ENCODE measurements at places on chromosomes 11 and 22.

GRCh38 chr11:12121517-12121916 lies 11.1 kb downstream of the MICAL2 start:
- no peak for DNase-seq

GRCh38 chr11:35033011-35033410 lies 106.0 kb upstream of the CD44 start:
- DNase-seq: no peak

DNA sequence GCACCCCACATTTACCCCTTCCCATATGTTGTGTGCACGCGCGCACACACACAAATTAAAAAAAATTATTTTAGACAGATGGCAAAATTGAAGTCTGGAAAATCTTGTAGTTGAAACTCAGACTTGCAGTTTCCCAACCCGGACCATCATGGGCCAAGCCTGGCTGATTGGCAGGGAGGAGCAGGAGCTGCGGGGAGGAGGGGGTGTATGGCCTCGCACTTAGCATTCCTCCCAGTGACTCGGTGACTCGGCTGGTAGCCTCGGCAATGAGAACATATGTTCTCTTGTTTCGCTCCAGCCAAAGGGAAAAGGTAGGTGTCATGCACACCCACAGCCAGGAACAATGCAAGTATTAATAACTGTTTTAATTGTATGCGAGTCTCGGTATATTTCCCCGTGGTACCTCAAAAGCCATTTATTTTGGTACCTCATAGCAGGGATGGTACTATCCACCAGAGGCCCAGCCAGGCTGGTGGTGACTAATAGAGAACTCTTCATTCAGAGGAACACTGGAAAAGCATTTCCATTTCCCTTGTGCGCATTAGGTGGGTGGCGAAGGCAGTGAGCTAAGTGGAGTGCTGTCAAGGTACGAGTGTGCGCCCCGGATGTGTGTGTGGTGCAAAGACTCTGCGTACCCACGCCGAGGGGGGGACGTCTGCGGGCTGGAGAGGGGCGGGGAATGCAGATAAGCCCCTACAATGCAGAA lies 92.5 kb downstream of the DSCAML1 start:
- DNase-seq: no peak

GRCh38 chr11:78927511-78927910 lies 352.8 kb upstream of the NARS2 start:
- DNase-seq: no peak

DNA sequence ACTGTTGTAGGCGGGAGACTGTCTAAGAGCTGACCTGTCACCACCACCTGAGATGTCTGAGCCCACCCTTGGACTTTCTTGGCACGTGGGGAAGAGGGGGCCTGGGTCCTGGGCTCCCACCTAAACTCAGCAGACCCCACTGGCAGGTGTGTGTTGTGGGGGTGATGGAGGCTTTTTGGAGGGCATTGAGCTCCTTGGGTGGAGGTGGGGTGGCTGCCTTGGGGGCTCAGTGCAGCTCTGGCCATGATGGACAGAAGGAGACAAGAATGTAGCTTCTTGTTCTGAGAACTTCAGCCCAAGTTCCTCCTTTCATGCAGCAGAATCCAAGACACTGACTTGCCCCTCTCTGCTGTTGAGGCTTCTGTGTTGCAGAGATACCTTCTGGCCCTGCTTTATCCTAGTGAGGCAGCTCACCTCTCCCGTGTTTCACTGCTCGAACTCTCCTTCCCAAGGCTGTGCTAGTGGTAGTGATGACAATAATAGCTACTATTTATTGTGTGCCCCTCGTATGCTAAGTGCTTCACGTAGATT lies 116.6 kb upstream of the OR4B1 start:
- no peak for DNase-seq

- no peak for DNase-seq
These were observed 637.7 kb downstream of the OPCML start for GRCh38 chr11:132894606-132895005.

DNA sequence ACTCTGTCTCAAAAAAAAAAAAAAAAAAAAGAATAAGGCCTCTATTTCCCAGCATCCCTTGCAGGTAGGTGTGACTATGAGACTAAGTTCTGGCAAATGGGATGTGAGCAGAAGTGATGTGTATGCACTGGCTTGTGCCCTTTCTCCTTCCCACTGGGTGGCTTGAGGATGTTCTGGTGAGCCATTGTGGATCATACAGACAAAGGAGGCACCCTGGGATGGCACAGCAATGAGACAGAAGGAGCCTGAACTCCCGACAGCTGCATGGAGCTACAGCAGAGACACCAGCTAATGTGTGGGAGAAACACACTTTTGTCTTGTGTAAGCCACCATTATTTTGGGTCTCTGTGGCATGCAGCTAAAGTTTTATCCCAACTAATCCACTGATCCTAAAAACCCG lies 10.6 kb upstream of the SORL1 start:
- DNase-seq: no peak

- DNase-seq: no peak
These were observed 9.3 kb upstream of the CD3E start for GRCh38 chr11:118295199-118295598.

- peak; percentile 26 for DNase-seq
These were observed 276.9 kb downstream of the FAM76B start for GRCh38 chr11:95512682-95513081.

GRCh38 chr11:68127714-68128681 lies 6.8 kb upstream of the CHKA start:
- no peak for DNase-seq

DNA sequence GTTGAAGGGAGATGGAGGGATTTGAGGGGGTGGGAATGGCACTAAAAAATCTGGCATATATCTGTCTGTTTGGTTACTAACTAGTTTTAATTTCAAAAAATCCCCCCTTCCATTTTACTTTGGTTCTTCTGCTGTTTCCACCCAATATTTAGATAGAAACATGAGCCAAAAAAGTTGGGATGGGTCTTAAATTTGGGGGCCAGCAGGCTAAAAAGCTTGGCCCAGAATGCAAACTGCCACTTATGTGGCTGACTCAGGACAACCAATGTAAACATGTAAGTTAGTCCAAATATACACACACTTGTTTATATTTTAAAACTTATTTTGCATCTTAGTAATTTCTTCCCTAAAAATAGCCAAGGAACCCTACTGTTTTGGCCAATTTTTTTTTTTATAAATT lies 35.7 kb downstream of the LGR4 start:
- no peak for DNase-seq

GRCh38 chr11:43797866-43798265 lies 82.8 kb upstream of the ALKBH3 start:
- no peak for DNase-seq

GRCh38 chr11:105074166-105074530 lies 29.0 kb upstream of the CARD16 start:
- DNase-seq: no peak

DNA sequence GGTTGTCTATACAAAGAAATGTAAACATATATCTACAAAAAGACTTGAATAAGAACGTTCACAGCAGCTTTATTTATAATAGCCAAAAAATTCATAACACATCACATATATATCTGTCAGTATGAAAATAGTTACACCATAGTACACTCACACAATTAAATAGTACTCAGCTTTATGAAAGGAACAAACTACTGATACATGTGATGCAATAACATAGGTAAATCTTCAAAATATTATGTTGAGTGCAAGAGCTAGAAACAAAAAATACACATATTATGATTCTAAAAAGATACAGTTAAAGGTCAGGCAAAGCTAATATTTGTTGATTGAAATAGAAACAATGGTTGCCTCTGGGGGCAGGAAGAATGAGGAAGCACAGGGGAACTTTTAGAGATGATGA lies 6.6 kb downstream of the MRGPRX2 start:
- DNase-seq: no peak

- no peak for DNase-seq
These were observed 63.4 kb downstream of the GRAMD1B start for GRCh38 chr11:123493349-123494063.

- DNase-seq: no peak
These were observed 163.3 kb downstream of the CASP12 start for GRCh38 chr11:104734998-104735397.

DNA sequence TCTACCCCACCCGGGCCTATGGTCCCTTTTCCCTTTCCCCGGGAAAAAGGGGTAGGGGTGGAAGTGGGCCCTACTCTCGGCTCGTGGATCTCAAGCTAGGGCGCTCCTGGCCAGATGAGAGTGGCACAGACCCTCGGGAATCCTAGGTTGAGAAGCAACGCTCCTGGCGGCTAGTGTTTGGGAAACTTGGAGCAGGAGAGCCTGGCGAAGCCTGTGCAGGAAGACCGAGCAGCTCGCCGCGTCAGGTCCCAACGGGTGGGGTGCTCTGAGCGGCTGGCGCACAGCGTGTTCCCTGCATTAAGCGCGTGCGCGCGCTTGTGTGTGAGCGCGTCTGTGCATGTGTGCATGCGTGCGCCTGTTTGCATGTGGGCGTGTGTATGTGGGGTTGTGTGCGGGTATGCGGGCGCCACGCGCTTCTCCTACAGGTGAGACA lies 7.1 kb upstream of the FLI1 start:
- no peak for DNase-seq

- DNase-seq: no peak
These were observed 10.9 kb upstream of the CABP2 start for GRCh38 chr11:67534070-67534679.

- no peak for DNase-seq
These were observed 470.3 kb downstream of the TBC1D22A start for GRCh38 chr22:47232753-47233152.

DNA sequence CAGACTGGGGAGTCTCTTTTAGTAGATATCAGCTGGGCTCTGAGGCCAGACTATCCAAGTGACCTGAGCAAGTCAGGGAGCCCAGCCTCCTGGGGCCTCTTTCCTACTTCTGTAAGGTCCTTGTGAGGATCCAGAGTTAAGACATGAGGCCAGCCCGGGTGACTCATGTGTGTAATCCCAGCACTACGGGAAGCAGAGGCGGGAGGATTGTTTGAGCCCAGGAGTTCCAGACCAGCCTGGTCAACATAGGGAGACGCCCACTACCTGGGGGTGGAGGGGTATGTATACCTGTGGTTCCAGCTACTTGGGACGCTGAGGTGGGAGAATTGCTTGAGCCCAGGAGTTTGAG lies 36.9 kb upstream of the POLA2 start:
- DNase-seq: peak; percentile 50

- DNase-seq: no peak
These were observed 20.6 kb upstream of the ST3GAL4 start for GRCh38 chr11:126334659-126335462.

DNA sequence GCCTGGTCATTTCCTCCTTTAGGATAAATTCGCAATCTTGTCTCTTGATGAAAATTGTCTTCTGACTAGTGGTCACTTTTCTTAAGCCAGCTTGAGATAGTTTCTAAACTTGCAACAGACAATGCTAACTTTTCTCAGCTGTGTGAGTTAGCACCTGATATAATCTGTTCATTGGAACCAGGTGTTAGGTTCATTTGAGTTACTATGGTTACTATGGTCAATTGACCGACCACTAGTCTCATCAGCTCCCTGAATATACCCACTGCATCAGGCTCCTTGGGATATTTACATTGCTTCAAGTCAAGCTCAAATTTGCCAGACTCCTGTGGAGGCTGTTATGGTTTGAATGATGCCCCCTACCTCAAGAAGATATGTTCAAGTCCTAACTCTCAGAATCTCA lies 54.5 kb downstream of the SC5D start:
- no peak for DNase-seq

- no peak for DNase-seq
These were observed 6.1 kb upstream of the WNT11 start for GRCh38 chr11:76212086-76213035.

DNA sequence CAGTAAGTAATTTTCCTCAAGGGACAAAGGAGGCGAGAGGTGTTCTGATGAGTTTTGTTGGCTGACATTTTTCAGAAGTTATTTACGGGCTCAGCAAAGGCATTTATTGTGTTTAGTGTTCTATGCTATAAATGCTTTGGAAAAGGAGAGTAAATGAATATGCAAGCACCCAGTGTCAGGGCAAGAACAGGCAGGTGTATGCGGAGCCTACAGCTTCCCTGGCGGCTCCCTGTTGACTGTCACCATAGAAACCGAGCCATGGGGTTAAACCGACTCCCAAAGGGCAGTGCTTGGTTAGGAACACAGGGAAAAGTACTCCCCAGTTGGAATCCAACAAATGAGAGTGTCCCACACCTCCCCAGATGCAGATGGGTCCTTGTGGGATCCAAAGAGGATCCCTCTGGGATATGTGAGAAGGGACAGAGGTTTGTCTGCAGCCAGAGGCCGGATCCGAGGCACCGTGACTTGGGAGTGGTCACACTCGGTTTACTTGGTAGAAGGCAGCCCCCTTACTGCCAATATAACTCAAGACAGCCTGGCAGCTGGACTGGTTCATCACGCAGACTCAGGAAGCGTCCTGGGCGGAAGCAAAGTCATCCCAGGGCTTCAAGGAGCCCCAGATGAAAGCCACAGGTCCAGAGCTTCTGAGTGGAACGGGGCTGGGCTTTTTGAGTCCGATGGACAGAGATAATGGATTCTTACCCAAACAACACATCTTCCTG lies 329.7 kb downstream of the CTTN start:
- no peak for DNase-seq

DNA sequence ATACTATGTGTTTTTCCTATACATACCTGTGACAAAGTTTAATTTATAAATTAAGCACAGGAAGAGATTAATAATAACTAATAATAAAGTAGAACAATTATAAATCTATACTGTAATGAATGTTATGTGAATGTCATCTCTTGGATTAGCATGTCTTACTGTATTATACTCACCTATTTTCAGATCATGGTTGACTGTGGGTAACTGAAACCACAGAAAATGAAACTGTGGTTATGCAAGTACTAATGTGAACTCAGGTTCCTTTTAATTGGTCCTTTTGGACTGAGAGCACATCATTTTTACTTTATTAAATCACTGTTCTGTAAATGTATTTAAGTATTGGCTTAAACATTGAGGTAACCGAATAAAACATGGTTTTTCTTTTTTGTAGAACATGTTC lies 108.8 kb downstream of the PPP6R3 start:
- no peak for DNase-seq

GRCh38 chr22:41234815-41235695 lies 5.7 kb downstream of the CHADL start:
- DNase-seq: no peak

GRCh38 chr11:16080688-16081381 lies 275.5 kb downstream of the SOX6 start:
- DNase-seq: no peak

DNA sequence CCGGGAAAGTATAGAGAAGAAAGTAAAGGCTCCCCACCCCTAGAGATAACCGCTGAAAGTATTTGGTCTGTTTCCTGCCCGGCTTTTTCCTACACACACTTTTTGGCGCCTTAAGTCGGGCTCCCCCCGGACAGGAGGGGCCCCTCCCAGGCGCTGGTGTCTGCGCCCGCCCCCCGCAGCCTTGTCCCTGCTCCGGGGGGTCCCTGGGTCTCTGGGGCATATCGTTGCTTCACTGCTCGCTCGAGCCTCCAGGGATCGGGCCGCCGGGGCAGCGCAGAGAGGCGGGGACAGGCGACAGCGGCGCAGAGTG lies 928 bp upstream of the CRACR2B start:
- no peak for DNase-seq

GRCh38 chr22:45302751-45303150 lies 7.0 kb upstream of the FAM118A start:
- DNase-seq: no peak

Measured in tibial nerve (tissue), 4 donors.